ENCODE measurements at places on chromosomes 3 and 15. TPM values are rescaled to one million over a fixed set of nuclear protein-coding genes. Genes with fewer than 3 reads are reported as not detected.
A peak's percentile ranks its signal among the peaks of the same experiment; 100 is the strongest.

- DNase-seq = no peak
Observed at GRCh38 chr3:15307580-15307979, 24.8 kb downstream of the SH3BP5 start.

- peak; percentile 46 for DNase-seq
Observed at GRCh38 chr3:30578479-30578878, 27.9 kb upstream of the TGFBR2 start.

GRCh38 chr3:67312155-67312554 lies 314.0 kb downstream of the KBTBD8 start:
- no peak for DNase-seq

- no peak for DNase-seq
Observed at GRCh38 chr3:73608456-73609314, 16.1 kb downstream of the PDZRN3 start.

GRCh38 chr15:60299452-60300047 lies 98.2 kb downstream of the ANXA2 start:
- no peak for DNase-seq

GRCh38 chr3:100333051-100333450 lies 1.5 kb upstream of the NIT2 start:
- DNase-seq = no peak

DNA sequence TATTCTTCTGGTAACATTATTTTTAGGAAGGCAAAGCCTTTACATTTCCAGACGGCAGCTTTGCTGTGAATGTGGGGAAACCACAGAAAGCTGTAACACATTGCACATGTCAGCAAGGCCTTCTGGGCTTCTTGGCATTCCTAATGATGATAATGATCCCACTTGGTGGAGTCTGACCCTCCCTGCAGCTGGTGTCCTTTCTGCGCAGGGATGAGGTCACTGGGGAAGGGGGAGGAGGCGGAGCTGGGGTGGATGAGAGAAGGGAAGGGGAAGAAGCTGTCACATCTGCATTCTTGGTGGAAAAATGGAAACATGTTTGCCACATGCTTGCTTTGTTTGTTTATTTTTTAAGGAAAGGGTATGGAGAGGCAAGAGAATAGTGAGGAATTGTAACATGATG lies 68.6 kb downstream of the FILIP1L start:
- peak; percentile 82 for DNase-seq

GRCh38 chr15:64017082-64017588 lies 29.1 kb downstream of the DAPK2 start:
- DNase-seq = no peak

DNA sequence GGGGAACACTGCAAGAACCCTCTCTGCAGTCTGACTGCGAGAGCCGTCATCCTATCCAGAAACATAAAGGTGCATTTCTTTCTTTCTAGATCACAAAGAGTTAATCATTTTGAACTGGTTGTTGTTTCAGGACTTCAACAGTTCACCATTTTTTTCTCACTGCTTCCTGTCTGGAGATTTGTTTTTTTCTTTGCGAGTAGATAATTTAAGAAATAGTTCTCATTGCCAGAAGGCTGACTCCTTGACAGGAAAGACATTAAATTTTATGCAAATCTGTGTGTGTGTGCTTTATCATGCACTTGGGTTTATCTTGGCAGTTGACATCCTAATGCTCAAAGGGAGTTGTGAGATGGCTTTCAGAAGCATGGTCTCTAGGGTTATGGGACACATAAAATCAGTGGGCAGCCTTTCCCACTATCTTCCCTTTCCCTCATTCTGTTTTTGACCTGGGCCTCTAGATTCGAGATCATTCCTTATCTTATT lies 123.5 kb upstream of the TBL1XR1 start:
- DNase-seq = no peak

- no peak for DNase-seq
Observed at GRCh38 chr3:127215714-127216414, 22.9 kb downstream of the PRR23E start.

DNA sequence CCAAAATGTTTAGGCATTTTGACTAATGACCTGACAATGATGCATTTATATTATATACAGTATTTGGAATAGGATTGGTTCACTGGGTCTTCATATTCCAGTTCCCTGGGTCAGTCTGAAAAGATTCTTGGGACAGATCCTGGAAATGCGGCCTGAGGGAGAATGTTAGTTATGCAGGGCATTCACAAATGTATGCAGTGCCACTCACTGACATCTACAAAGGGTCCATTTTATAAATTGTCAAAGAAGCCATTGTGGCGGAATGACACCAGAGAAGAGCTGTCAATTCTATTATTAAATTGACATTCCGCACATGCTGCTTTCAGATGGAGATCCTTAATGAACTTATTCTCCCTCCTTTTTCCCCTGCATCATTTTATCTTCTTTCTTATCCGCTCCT lies 176.6 kb downstream of the VGLL3 start:
- no peak for DNase-seq

GRCh38 chr3:72009851-72010443 lies 225.0 kb upstream of the PROK2 start:
- no peak for DNase-seq

DNA sequence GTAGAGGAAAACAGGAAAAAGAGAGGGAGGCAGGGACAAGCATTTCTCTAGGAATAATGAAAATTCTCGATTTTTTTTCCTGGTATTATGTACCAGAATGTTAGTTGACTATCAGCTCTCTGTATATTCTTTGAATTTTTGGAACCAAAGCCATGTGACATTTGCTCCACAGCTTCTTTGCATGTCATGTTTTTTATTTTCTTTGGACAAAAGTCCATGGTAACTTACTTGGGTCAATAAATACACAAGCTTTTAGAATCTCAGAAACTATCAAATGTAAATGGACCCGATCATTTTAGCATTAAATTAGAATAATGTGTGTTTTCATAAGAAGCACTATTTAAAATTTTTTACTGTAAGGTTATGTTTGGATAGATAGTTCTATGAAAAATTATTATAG lies 320.5 kb downstream of the ZIC1 start:
- no peak for DNase-seq

DNA sequence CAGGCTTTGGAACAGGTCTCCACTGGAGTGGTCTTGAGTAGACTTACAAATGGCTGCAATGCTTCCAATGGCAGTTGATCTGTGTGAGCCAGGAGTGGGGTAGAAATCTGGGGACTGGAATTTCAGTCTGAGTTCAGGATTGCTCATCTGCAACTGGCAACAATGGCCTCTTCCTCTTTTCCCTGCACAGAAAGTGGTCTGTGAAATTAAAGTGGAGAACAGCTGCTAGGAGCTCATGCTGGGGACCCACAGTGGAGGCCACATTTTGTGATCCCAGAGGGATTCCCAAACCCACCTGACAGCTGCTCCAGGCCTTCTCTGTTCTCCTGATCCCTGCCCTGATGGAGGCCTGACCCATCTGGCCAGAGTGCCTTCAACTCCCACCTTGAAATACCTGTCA lies 49.6 kb downstream of the CEMIP start:
- no peak for DNase-seq

DNA sequence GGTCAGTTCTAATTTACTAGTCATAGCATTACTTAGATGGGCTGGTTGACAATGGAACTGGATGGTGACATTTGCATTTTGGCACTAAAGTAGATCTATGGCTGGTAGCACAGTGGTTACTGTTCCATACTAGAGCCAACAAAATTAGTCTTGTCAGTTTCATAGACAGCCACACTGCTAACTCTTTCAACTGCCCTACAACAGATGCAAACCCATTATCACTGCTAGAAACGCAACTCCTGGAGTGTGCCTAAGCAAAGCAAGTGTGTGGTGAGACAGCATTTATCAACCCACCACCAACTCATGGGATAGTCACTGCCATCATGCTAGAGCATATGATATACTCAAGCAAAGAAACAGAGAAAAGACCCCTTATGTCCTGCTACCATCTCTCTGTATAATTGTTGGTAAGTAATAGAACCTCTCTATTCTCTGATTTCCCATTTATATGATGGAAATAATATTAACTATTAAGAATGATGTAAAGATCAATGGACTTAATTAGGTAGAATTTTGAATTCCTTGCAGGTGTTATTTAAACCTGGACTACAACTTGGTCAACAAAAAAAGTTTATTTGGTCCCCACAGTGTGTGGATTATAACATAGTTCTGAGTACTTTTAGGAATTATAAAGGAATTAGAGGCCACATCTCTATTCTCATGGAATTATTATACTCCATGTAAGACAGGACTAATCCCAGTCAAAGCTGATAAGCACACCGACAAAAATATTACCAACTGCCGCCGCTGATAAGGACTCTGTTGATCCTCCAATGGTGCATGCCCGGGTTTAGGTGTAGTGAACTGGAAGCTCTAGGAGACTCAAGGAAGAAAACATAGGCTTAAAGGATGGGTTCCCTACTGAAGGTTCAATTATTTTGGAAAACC lies 19.9 kb upstream of the ABHD5 start:
- no peak for DNase-seq

DNA sequence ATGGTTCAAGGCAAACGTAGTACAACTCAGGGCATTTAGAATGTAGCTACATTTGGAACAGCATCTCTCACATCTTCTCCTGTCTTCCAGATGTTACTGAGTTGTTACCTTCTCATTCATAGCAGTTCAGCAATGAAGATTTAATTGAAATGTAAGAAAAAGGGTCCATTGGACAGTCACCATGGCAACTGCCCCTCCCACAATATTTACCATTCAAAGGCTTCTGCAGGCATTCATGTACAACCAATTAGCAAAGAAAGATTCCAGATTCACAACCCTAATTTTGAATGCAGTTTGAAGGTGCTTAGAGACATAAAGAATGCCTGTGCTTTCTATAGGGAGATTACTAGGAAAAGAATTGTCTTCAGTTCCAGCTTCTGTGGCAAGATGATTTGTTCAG lies 22.2 kb downstream of the SCN11A start:
- DNase-seq = no peak

- DNase-seq = peak; percentile 87
Observed at GRCh38 chr3:124837730-124838186, 49.4 kb downstream of the ITGB5 start.

DNA sequence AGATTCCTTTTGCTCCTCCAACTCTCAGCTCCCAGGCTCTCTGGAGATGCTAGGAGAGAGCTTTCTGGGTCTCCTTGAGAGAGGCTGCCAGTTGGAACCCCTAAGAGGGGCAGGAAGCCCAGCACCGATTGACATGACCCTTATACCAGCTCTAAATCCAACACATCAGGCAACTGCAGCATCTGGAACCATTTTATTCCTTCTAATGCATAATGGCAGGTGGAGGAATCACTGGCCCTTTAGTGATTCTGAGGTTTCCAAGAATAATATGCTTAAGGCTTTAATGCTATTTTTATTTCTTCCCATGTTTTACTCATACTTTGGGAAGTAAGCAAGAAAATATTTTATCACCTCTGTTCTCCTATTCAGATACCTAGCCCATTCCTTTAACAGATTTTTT lies 60.3 kb upstream of the TEX264 start:
- DNase-seq = no peak

DNA sequence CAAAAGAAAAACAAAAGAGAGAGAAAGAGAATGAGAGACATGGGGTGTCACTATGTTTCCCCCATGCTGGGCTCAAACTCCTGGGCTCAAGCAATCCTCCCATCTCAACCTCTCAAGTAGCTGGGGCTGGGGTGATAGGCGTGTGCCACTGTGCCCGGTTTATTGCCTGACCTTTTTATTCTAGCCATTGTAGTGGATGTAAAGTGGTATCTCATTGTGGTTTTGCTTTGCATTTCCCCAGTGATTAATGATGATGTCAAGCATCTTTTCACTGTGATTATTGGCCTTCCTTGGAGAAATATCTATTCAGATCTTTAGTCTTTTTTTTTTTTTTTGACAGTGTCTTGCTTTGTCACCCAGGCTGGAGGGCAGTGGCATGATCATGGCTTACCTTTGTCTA lies 37.7 kb upstream of the GK5 start:
- DNase-seq = no peak

DNA sequence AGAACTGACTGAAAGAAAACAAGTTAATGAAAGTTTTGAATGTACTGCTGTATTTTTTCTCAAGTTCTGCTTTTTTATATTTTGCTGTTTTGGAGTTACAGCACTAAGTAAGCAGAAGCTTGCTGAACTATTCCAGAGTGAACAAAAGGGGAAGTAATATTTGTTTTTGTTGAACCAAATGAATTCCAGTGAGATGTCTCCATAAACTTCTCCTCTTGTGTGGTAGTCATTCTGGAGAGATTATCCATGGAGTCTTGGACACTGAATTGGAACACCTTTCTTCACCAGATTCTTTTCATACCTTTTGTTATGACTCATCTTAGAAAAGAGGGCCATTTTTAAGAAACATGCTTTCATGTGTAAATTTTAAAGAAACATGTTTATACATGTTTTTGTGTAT lies 8.8 kb downstream of the ANKUB1 start:
- no peak for DNase-seq

DNA sequence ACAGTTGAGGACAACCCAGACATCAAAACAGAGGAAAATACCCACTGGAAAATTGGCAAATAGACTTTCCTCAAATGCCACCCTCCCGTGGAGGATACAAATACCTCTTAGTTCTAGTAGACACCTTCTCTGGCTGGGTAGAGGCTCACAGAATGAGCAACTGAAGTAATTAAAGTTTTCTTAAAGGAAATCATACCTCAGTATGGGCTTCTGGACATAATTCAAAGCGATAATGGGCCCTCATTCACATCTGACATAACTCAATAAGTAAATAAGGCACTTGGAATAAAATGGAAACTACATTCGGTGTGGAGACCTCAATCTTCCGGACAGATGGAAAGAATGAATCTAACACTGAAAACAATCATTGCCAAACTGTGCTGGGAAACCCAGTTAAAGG lies 115.2 kb upstream of the PLCL2 start:
- DNase-seq = no peak

GRCh38 chr3:166554023-166554422 lies 716.8 kb upstream of the BCHE start:
- no peak for DNase-seq

DNA sequence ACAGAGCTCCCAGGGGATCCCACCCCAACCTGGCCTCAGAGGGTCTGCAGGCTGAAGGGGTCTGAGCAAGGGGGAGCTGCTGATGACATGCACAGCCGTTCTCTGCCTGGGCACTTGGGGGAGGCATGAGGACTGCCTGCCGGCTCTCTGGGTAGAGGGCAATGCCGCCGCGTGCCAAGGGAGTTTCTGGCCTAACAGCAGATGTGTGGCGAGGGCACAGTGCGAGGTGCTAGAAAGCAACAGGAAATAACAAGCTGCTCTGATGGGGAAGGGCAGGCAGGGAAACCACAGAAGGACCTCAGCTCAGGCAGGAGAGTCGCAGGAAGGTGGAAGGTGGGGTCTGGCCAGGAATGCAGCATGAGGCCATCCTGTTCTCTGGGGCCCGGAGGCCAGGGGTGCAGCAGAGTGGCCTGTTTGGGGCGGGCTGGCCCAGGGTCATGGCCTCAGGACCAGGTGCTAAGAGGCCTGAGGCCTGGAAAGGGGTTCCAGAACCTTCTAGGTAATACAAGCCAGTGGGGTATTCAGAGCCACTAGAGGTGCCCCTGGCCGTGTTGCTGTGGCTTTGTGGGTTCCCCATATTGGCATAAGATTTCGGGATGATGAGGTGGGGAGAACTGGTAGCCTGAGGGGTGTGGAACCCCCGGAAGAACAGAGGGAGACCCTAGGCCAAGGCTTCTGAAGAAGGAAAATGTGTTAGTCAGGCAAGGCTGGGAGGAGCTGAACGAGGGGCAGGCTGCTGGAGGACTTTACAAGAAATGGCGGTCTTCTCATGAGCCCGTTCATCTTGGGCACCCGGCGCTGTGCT lies 41.2 kb downstream of the RGMA start:
- no peak for DNase-seq

Gene EEFSEC
- total RNA-seq = 48.0 TPM

Gene AGBL1
- not detected for total RNA-seq

Gene GCSAM
- not detected for total RNA-seq

Gene PLIN1
- total RNA-seq = 33.5 TPM

Gene MOBP
- not detected for total RNA-seq

Gene STRA6
- 0.24 TPM for total RNA-seq

Gene CRBN
- total RNA-seq = 56.0 TPM

Measured in heart left ventricle (tissue), 16 donors.